Activated CD4-positive, alpha-beta T cell treated with anti-CD3 and anti-CD28 coated beads for 24 hours (primary cell): ENCODE measurements at places on chromosomes 6 and 20.

DNA sequence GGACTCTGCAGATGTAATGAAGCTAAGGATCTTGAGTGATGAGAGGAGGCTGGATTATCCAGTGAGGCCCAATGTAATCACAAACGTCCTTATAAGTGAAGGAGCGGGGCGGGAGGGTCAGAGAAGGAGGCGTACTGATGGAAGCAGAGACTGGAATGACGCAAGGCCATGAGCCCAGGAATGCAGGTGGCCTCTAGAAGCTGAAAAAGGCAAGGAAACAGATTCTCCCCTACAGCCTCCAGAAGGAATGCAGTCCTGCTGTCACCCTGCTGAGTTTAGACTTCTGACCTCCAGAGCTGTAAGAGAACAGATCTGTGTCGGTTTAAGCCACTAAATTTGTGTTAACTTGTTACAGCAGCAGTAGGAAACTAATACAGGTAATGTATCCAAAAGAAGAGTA lies 227.9 kb downstream of the PTPRT start:
- DNase-seq, result no peak

DNA sequence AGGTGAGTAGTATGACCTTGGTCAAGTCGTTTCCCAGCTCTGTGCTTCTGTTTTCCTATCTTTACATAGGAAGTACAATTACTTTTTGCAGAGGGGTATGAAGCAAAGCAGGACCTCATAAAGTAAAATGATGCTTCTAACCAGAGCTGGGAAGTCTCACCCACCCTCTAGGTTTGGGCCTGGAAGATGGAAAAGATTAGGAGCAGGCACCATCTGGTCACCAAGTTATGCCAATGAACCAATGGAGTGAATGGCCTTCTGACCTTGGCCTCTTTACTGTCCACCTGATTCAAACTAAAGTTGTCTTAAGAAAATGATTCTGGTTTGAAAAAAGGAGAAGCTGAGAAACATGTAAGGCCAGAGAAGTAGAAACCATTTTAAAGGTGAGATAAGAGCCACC lies 68.9 kb upstream of the CTNNBL1 start:
- DNase-seq, result no peak

DNA sequence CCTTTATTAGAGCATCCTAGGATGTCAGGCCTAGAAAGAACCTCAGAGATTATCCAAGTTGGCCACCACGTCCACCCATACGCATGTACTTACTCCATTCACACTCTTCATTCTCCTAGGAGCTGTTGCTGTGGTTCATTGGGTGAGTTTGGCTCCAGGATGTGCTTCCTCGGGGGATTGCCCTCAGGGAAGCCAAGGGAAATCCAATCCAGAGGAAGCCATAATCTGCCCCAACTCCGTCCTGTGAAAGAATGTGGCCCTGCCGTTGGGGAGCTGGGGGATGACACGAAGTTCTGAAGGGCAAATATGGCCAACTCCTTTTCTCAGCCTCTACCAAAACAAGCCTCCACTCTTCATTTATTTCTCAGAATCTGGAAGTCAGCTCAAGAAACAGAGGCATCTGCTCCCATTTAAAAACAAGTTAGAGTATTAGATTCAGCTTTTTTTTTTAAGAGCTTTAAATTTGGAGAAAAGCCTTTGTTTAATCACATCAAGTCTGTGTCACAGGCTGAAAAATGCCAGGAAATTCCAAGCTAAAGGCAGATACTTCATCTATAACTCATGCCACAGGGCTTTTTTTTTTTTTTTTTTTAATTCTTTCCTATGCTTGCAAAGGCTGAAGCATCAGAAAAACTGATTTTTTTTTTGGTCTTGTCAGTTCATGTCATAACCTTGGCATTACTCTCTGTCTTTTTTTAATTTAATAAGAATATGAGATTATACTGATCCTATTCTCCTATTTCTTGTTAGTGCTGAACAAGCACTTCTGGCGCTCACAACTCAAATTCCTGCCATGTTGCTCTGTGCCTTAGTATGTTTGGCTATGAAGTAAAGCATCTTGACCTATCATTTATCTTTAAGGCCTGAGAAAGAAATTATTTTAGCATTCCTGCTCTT lies 480.9 kb upstream of the MARCKS start:
- no peak for DNase-seq

DNA sequence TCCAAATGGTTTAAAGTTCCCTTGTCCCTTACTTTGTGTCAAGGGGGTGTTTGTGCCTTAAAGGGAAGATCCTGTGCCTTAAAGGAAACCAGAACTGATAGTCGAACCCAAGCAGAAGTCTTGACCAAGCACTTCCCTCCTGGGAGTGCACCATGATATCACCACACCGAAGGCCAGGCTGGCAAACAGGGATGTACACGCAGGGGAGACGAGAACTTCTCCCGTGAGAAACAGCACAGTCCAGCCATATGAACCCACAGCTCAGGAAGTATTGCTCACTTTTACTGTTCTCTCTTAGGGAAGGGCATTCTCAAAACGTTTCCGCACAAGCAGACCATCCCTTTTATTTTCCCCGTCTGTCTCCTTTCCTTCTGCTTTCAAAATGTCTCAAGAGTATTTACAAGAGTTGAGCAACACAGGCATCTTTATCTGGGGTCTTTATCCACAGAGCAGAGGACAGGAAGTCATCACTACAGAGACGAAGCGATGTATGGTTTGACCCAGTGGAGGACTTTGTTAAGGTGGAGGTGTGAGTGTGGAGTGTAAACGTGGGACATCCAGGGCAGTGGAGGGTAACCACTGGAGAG lies 12.8 kb upstream of the SERPINB1 start:
- DNase-seq, result no peak

DNA sequence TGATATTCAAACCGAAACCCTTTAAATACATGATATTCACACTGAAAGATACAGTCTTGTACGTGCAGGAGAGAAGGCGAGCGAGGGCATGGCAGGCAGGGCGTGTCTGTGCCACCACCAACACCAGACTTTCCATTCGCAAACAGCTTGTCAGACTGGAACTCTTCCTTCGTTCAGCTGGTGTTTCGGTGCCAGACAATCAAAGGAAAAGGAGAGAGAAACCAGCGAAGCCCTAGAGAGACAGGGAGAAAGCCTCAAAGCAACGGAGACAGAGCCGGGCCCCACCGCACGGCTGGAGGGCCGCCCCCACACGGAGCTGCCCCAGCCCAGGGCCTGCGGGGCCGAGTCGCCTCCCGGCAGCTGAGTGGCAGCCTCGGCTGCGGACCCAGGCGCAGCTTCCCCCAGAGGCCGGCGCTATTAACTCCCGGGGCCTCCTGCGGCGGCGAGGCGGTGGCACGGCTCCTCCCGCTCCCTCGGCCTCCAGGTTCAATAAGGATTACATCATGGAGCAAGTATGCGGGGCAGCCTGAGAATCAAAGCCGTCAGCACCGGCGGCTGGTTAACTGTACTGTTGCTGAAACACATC lies 32.1 kb upstream of the NR2E1 start:
- no peak for DNase-seq

- no peak for DNase-seq
Observed at GRCh38 chr6:1468126-1468525, 78.8 kb downstream of the FOXF2 start.

DNA sequence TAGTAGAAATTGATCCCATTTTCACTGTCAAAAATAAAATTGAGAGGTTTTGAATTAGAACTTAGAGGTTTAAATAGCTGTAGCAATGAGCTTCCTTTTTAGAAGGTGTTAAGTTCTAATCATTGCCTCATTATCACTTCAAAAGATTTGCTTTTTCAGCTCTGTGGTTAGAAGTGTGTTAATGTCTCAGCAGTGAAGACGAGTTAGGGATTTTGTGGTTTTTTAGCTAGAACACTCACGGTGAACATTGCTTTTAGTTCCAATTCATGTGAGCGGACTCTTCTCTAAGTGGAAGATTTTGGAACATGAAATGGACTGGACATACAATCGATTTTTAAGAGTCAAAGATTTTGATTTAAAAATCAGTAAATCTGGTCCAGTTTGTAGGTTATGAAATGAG lies 12.7 kb upstream of the IFNGR1 start:
- no peak for DNase-seq

- DNase-seq, result no peak
Observed at GRCh38 chr20:61797200-61797599, 268.5 kb downstream of the TAF4 start.

DNA sequence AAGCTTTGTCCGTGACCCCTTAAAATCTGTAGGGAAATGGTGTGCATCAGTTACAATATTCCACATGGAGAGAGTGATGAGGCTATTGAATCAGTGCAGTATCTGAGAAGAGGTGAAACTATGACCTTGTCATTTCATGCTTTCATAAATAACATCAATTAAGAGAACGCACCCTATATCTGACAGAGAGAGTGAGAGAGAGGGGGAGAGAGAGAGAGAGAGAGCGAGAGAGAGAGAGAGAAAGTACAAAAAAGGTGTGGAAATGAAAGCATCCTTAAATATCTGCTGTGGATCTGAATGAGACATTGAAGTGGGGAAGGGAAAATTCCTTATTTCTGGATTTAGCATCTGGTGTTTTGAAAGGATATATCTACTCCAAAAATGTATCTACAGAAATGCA lies 12.4 kb downstream of the GSTA4 start:
- DNase-seq, result no peak

DNA sequence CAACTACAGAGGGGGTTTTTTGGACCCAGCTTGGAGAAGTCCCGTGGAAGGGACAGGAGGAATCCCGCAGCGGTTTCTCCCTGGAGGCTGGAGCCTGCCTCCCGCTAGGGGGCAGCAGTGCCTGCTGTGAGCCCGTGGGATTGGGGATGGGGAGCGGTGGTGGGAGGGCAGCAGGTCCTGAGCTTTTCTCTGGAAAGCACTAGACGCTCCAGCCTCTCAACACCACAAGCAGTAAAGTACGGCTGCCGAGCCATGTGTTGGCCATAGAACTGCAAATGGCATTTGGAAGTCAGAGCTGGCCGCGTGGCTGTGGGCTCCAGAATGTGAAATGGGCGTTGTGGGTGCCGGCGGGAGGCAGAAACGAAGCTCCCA lies 47.8 kb downstream of the GMPR start:
- DNase-seq, result peak; percentile 11

DNA sequence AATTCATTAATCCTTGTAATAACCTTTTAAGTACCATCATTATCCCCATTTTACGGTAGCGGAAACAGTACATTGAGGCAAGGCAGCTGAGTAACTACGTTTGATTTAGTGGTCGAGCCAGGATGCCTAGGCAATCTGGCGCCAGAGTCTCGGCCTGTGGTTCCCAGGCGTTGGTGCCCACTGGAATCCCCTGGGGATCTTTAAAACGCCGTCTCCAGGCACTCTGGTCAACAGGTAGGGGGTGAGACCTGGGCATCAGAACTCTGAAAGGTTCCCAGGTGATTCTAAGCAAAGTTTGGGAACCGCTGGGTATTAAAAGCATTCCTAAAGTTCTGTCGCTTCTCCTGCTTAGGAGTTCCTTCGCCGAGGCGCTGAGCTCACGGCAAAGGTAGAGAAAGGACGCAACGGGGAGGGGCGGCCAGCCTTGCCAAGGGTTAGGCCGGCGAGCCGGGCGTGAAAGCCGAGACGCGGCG lies 939 bp downstream of the DTNBP1 start:
- DNase-seq, result no peak

- no peak for DNase-seq
Observed at GRCh38 chr6:112951829-112952228, 604.7 kb downstream of the RFPL4B start.

- no peak for DNase-seq
Observed at GRCh38 chr20:8983478-8984345, 85.2 kb upstream of the PLCB4 start.

- DNase-seq, result no peak
Observed at GRCh38 chr20:63892402-63892801, 2.5 kb upstream of the DNAJC5 start.

DNA sequence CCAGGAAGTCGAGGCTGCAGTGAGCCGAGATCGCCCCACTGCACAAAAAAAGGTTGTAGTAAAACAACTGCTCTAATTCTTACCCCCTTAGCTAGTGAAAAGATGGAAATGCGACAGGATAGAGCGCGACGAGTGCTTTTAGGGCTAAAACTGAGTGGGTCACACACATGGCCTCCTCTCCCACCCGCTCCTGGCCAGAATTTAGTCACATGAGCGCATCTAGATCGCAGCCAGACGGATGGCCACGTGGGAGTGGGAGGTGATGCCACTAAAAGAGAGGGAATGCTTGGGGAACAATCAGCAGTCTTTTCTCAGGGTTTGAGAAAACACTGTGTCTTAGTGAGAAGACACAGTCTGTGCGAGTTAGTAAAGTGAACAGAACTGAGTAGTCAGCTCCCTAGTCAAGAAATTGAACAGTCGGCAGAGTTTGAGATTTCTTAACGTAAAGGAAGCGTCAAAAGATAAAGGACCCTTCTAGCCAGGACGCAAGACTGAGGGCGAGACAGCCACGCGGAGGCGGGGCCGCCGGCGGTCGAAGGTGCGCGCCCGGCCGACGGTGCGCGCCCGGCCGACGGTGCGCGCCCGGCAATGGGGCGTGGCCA lies 664 bp upstream of the ACTR5 start:
- DNase-seq, result no peak

DNA sequence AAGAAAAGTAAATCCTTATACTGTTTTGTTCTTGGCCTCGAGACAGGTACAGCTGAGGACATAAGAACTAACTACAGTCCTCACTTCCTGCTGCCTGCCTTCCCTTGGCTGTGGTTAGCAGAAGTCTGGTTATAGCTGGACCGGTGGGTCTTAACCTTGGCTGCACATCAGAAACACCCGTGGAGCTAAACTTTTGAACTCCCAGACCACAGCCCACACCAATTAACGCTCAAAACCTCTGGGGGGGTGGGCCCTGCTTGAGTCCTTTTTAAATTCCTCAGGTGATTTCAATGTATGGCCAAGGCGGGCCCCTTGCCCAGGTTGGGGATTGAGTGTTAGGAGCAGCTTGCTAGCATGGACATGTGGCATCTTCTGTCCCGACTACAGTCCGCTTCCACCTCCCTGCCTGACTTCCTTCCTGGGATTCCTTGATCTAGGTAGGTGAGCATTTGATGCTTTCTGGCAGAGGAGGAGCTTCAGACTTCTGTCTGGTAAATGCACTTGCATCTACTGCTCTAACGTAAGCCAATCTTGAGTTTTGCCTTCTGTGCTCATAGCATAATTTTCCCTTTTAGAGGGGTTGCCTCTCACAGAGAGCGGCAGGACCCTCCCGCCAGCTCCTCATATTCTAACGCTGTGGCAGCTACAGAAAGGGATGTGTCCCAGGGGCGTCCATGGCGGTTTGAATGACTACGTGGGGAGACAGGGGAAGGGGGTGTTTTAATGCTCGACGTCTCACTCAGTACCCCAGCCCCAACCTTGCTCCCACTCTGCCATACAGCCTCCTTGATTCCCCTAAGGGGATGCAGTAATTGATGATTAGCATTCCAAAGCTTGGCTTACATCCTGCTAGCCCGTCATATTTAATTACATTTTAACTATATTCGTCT lies 390.1 kb downstream of the ZFAND3 start:
- DNase-seq, result no peak

GRCh38 chr6:37623666-37624065 lies 74.0 kb downstream of the MDGA1 start:
- DNase-seq, result no peak

DNA sequence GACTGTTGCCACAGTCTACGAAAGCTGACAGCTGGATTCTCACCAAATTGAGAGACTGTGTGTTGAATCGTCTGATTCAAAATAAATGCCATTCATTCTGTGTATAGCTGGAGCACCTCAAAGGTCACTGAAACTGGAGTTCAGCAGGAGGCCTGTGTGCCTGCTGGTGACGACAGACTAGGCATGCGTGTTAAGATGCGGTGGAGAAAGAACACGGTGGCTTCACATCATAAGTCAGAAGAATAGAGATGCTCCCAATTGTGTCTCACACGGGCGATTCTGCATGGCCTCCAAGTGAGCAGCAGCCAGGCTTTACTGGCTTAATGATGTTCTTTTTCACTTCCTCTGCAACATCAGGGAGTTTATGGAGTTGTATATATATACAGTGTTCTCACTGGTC lies 32.3 kb downstream of the SNHG17 start:
- DNase-seq, result no peak

- DNase-seq, result no peak
Observed at GRCh38 chr6:126388104-126388598, 48.2 kb downstream of the CENPW start.
